ENCODE measurements at places on chromosomes 2 and 18.

- DNase-seq, result no peak
These were observed 222.5 kb upstream of the SESTD1 start for GRCh38 chr2:179487010-179487731.

DNA sequence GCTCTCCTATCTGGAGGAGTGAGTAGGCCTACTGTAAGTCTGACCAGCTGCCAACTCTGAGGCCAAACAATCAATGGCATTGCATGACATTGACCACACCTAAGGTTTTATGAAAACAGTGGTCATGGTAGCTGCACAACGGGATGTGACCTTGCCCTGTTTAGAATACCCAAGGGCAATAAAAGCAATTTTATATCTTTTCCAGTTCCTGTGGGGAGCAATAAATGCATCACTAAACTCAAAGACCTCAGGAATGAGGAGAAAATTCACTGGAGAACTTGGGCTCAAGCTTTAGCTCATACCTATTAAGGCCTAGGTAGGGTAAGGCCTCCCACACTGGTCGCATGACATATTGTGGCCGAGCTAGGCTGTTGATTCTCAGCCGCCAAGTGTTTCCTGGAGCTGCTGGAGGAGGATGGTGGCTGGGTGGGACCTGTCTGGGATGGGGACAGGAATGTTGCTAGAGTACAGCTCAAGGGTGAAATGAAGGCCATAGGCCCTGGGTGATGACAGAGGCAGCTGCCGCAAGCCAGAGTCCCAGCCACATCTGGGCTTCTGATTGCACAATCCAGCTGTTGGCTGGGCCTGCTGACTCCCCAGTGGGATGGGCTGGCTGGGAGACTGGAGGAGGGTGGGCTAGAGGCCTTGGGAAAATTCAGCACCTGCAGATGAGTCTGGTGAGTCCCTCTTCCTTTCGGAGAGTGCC is 313.7 kb downstream of the CYP26B1 start:
- no peak for DNase-seq

DNA sequence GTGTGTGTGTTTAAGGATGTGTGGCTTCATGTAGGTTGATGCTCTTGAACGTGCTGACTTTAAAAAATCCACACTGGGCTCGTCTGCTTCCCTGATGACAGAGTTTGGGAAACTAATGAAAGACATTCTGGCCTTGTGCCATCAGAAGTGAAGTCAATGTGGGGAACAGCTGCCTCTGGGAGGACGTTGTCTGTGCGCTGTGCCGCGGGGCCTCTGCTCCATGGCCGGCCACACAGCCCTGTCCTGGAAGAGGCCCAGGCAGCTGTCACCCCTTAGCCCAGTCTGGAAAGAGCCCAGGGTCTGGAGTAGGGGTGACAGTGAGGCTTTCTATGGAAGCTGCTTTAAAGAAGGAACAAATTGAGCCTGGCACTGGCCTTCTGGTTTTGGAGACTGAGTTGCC is 155.8 kb downstream of the SH3RF3 start:
- DNase-seq, result no peak

DNA sequence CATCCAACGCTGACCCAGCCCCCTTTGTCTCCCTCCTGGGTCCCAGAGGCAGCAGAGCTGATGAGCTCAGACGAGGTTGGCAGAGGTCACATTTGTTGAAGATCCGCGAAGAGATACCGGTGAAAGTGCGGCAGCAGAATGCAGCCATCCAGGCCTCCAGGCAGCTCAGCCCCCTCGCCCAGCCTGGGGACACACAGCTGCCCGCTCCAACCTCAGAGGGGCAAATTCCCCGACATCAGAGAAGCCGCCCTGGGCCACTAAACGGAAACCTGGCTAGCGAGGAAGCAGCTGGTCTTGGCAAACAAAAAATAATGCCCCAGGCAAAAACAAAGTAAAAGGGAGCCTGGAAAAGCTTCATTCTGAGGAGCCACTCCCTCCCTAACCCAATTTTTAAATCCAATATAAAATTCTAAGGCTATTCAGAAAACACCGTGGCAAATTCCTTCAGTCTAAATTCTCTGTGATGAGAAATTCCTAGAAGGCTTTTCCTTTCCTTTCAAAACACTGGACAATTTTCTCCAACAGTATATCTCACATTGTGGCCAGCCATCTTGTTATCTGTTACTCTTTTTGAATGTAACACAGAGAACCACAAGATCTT is 262.4 kb downstream of the SS18 start:
- no peak for DNase-seq

DNA sequence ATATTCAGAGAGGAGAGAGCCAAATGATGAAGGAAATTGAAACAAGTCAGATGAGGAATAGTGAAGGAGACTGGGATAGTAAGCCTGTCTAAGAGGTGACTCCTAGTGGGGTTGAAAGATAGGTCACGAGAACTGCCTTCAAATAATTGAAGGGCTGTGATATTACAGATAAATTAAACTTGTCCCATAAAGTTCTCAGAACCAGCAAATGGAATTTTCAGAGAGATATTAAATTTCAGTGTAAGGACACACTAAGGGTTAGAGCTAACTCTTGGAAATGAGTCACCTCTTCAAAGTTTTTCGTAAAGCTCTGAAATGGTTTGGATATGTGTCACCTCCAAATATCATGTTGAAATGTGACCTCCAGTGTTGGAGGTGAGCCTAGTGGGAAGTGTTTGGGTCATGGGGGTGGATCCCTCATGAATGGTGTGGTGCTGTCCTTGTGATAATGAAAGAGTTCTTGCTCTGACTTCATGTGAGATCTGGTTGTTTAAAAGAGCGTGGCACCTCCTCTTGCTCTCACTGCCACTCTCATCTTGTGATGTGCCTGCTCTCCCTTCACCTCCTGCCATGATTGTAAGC is 87.3 kb downstream of the BABAM2 start:
- peak; percentile 75 for DNase-seq

GRCh38 chr2:173008786-173009185 is 66.9 kb upstream of the MAP3K20 start:
- DNase-seq, result no peak

DNA sequence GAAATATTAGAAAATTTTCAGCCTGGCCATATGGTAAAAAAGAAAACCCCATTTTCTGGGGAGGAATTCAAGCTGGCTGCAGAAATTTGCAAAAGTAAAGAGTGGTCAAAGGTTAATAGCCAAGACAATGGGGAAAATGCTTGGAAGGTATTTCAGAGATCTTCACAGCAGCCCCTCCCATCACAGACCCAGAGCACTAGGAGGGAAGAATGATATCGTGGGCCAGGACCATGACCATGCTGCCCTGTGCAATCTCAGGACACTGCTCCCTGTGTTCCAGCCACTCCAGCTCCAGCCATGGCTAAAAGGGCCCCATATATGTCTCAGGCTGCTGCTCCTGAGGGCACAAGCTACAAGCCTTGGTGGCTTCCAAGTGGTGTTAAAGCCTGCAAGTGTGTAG is 93.9 kb upstream of the AGAP1 start:
- DNase-seq, result no peak

DNA sequence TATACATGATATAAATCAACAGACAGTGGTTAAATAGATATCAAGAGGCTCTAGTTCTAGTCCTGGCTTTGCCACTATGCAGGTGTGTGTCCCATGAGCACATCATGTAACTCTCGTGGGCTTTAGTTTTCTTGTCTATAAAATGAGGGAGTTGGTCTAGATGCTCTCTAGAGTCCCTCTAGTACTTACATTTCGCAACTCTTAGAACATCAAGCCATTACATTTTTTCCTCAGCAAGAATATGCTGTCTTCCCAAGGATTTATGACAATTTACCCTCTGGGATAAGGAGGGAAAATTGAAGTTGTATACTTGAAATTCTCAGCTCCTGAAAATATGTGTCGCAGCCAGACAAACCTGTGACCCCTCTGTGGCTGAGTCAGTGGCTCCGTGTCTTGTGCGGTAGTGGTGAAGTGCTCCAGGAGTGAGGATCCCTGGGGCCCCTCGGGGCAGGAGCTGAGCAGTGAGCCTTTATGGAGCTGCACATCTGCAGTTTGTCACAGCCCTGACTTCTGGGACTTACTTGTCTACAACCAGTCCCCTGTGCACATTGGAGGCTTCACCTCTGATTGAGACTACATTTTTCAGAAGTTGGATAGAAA is 6.8 kb downstream of the PKP4 start:
- DNase-seq, result no peak

- DNase-seq, result no peak
These were observed 412.1 kb upstream of the TRIB2 start for GRCh38 chr2:12304564-12305171.

DNA sequence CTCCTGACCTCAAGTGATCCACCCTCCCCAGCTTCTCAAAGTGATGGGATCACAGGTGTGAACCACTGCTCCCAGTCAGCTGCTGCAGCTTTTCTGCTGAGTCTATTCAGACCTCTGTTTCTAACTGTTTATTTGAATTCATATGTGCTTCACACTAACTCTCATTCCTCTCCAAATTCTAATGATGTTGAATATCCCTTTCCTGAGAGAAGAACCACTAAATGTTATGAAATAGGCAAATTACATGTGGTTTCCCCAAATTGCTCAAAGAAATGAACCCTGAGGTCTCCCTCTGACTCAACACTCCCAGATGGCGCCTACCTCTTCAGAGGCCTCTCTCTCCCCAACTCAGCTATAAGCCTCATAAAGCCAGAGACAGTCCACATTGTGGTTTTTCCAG is 98.6 kb downstream of the IRS1 start:
- DNase-seq, result peak; percentile 19

DNA sequence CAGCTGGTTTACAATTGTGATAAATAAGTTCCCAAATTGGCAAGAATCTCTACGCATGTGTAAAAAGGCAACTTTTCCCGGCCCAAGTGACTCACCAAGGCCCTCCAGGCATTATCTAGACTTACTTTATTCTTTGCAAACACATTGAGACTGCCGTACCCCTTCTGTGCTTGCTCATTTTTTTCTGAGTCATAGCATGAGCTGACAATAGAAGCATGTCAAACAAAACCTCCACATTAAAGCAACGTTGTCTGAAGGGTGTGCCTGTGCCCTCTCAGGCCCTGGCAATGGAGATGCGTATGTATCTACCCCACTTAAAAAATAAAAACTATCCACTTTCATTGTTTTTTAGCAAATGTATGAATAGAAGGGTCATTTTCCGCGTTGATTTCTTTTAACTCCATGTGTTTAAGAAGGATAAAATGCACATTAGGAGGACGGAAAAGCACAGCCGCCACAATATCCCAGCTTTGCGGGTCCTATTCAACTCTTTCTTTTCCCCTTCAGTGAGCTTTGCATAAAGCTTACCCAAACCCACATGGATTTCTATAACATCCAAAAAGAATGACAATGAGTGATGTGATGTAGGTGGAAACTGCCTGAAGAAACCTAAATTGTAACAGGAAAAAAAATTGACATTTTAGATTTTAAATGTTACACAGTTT is 298.2 kb downstream of the CDCA7 start:
- DNase-seq, result no peak

GRCh38 chr18:49839012-49839411 is 25.7 kb upstream of the ACAA2 start:
- DNase-seq, result no peak

GRCh38 chr2:55114597-55114996 is 64.3 kb upstream of the RTN4 start:
- no peak for DNase-seq

- DNase-seq, result no peak
These were observed 56.0 kb downstream of the METTL4 start for GRCh38 chr18:2515171-2515787.

GRCh38 chr2:65790676-65790935 is 358.2 kb upstream of the SPRED2 start:
- DNase-seq, result no peak

GRCh38 chr2:37740164-37740739 is 68.8 kb upstream of the CDC42EP3 start:
- no peak for DNase-seq

- no peak for DNase-seq
These were observed 625.6 kb upstream of the CDH2 start for GRCh38 chr18:28802546-28802945.

GRCh38 chr2:186695081-186695756 is 1.4 kb downstream of the FAM171B start:
- no peak for DNase-seq

- no peak for DNase-seq
These were observed 6.8 kb upstream of the CYP26B1 start for GRCh38 chr2:72154386-72154975.

- no peak for DNase-seq
These were observed 9.8 kb upstream of the SCYGR1 start for GRCh38 chr2:227397562-227397961.

DNA sequence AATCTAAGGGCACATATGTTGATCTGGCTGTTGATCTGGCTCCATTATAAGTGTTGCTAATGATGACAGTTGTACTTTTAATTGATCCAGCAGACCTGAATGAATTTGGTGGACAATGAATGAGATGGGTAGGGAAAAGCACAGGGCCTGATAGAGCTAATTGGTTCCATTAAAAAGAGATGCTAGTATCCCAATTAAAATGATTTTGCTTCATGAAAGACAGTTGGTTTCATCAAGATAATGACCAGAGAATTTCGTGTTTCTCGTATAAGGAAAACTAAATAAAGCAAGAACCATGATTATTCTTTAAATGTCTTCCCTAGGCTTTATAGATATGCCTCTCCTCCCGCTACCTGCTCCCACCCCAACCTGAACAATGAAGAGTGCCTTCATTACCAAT is 108.6 kb upstream of the LRRTM1 start:
- DNase-seq, result no peak

DNA sequence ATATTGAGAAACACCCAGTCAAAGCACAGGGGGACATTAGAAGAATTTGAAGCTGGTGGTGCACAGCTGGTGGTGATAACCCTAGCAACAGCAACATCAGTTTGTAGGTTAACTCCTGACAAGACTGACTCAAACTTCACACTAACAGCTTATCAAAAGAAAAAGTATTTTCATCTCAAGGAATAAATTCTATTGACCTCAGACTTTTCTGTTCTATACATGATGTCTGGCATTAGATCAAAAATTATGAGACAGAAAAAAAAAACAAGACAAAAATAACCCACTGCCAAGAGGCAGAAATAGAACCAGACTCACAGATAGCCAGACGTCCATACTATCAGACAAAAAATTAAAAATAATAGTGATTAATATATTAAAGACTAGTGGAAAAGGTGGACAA is 126.1 kb downstream of the COL6A3 start:
- no peak for DNase-seq

GRCh38 chr2:65722028-65722778 is 289.8 kb upstream of the SPRED2 start:
- DNase-seq, result no peak

GRCh38 chr2:26033270-26033817 is 540 bp upstream of the RAB10 start:
- no peak for DNase-seq
